ENCODE measurements at places on chromosomes 5 and 9.

DNA sequence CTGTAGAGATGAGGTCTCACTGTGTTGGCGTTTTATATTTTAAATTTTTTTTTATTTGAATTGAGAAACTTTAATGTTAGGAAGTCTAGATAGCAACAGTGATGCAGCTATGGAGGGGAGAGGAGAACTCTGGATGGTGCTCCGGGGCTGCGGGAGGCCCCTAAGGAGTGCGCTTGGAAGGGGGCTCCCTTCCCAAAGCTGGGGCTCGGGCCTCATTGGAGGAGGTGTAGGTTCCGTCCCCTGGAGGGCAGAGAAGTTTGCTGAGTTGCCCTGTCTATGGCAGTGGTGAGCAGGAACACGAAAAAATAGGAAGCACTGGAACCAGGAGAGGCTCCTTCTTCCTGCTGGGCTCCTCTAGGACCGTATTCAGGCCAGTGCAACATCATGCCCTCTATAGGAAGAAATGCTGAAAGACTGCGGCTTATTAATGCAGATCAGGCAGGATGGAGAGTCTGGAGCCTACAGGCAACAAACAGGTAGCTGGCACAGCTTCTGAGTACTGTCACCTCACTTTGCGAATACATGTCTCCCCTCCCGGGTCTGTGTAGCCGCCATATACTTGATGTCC lies 16.1 kb downstream of the AHRR start:
- DNase-seq, result peak; percentile 69

DNA sequence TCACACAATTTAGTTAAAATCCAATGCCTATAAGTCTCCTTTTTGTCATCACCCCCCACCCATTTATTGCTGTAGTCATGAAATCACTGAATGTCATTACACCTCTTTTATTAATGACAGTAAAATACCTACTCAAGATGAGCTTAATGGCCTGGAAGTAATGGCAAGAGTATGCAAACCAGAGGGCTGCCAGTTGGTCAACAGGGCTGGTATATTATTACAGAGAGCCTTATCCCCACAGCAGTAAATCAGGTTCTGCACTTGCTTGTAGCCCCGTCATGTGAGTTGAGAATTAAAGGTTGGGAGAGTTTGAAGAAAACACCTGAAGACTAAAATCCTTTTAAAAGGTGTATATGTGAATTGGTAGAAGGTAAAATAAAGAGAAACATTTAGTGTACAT lies 372.4 kb downstream of the MAT2B start:
- no peak for DNase-seq

GRCh38 chr5:170343177-170343576 lies 45.6 kb upstream of the LCP2 start:
- DNase-seq, result no peak

DNA sequence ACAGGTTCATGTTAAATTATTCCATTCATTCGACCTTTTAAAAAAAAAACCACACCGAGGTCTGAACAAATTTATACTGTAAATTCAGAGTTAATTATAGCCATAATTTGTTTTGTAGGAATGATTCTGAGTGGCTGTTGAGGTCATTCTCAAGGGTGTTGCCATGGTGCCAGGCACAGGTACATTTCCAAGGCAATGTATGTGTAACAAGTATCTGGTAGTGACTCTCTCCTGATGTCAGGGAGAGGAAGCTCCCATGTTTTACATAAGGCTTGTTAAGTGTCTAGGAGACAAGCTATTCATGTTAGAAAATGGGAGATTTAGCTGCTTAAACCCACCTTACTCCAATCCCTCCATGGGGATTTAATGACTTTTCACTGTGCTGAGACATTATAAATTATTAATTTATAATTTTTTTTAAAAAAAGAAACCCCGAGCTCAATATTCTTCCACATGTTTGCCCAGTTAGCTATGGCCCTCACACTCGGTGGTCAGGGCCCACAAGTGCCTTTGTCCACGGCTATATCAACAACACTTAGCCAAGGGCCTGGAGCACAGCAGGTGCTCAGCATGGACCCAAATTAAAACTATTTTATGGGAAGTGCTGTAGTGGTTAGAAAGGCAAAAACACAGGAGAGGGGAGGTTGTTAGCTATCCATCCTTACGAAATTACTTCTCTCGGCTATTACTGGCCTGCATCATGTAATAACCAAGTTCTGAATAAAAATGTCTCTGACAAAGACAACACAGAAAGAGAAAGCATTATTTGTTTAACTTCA lies 154.6 kb upstream of the GNA14 start:
- no peak for DNase-seq

- no peak for DNase-seq
Measured at GRCh38 chr9:94859891-94860290, 133.4 kb downstream of the AOPEP start.

DNA sequence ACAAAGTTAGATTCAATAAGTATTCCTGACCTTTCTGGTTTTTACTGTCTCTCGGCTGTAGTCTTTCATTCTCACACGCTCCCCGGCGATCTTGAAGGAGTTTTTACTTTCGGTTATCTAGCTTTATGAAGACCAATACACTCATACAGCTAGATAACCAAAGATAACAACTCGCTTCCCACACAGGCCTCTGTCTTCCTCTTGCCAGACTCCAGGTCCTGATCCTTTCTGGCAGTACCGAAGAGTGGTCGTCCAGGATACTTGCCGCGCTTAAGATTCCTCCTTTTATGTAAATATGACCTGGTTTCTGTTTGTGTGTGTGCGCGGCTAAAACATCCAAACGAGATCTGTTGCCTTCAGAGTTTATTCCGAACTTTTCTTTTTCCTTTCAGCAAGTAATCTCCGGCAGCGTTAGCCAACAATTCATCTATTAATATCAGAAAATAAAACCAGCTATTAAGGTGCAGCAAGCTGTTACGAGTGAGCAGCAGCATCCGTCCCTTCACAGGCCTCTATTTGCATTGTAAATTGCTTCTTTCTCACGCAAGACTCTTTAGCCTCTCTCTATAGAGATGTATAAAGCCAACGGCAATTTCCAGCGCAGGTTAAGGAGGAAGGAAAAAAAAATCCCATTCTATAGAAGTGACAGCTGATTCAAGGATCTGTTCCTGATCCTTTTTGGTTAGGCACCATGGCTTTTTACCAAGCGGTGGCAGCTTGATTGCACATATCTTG lies 216.1 kb downstream of the MEF2C start:
- DNase-seq, result peak; percentile 56

GRCh38 chr9:13688990-13689600 lies 409.6 kb upstream of the MPDZ start:
- DNase-seq, result peak; percentile 41

DNA sequence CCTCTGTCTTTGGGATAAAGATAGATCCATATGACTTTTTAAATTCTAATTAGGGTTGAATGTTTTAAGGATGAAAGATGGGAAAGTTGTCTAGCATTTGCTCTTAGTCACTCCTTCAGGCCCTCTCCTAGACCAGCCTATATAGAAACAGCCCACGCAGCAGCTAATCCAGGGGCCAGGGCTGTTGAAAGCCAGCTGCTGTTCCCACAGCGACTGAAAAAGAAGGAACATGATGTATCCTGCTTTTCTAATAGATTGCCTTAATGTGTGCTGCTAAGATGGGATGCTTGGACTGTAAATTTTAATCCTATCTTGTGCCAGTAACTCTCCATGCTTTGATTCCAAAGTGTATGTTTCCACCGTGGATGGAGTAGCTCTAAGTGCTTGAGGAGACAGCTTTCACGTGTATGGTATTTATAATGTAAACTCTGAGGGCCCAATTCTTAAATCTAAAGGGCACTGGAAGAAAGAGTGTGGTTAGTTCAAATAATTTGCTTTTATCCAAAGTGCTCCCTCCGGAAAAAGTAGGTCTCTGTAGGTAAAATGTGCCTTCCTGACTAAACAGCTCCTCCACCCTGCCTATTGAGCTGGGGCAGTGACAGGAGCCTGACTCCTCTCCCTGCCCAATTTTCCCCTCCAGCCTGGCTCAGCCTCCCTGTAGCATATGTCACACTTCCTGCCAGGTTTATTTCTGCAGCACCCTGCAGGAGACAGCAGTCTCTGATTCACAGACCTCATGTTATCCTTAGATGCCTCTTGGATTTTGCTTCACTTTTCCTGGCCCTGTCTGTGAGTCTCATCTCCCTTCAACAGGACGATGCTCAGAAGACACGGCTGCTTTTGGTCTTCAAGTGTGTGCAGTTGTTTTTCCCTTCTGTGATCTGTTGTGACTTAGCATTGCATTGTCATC lies 33.2 kb downstream of the SLC36A1 start:
- peak; percentile 62 for DNase-seq

- DNase-seq, result no peak
Measured at GRCh38 chr9:114070188-114071103, 7.7 kb downstream of the AMBP start.

DNA sequence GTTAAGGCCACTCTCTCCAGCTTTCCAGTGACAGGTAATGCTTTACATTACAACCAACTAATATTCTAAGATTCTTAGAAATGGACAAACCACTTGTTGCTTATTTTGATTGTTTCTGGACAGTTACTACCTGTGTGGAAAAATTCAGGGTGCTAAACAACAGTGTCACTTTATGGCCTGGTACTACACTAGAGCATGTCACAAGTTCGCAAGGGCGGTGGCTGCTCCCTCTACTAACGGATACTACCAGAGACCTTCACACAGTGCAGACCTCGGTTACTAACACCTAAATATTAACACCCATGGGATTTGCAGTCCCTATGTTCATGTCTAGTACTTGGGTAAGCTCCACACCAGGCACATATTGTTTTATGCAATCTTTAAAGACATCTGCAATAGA lies 13.4 kb downstream of the HMGXB3 start:
- DNase-seq, result no peak

GRCh38 chr9:15999422-16000339 lies 446.8 kb downstream of the CCDC171 start:
- DNase-seq, result peak; percentile 94

- DNase-seq, result no peak
Measured at GRCh38 chr9:114069476-114070187, 8.5 kb downstream of the AMBP start.

DNA sequence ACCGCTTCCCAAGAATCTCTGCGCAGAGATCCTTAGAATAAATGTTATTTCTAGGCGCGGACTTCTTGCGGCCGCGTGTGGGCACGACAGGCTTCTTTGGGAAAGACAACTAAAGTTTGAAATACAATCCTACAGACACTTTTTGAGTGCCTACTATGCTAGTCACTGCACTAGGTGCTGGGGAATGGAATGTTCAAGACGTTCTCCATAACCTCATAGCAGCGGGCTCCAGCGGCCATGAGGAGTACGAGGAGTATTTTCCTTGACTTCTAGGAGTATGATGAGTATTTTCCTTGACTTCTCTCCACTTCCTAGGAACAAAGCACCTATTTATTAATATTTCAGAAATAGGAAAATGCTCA lies 636 bp upstream of the PWWP2A start:
- no peak for DNase-seq

GRCh38 chr5:179160584-179160983 lies 100.4 kb downstream of the ZNF354C start:
- DNase-seq, result peak; percentile 17

DNA sequence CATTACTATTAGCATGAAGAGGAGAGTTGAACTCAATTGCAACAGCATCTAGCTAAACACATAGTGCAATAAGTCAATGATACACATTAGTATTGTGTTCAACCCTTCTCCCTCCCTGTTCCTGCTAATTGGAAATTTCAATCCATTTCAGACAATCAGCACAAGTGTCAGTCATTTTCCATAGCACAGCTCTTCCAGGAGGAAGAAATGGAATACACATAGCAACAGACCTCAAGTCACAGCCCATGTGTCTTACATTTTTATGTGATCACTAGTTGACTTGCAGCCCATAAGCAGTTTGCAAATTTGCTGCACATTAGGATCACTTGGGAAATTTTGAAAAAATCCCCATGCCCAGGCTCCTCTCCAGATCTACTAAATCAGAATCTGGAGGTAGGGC lies 636.9 kb downstream of the TLE4 start:
- DNase-seq, result no peak

- no peak for DNase-seq
Measured at GRCh38 chr9:100852088-100852487, 176.4 kb upstream of the PLPPR1 start.

GRCh38 chr5:129718471-129719090 lies 29.3 kb upstream of the MINAR2 start:
- DNase-seq, result no peak

DNA sequence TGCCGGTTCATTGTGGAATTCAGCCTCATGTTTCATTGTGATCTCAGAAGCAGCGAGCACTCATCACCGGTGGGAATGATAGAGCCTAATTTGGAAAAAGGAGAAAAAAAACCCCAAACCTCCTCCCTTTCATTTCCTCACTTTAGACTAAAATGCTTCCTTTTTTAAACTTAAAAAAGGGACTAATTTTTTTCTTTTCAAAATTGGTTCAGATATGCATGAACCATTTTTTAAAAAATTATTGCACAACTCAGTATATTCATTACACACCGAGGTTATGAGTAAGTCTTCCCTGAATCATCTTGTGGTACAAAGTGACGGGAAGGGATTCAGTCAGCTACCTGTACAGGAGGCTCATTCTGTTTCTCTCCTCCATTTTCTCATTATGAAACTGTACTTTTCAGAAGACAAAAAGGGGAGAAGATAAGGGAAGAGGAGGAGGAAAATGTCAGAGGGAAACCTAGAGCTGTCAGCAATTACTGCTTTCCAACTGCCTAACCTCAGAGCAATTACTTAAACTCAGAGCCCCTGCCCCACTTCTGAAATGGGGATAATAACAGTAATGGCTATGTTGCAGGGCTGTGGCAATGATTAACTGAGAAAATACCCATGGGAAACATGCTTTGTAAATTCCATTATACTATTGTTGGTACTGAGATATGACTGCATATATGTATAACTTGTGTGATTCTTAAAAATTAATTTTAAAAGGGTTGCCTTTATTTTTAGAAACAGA lies 24.0 kb downstream of the GALNT10 start:
- no peak for DNase-seq

GRCh38 chr9:109779711-109780452 lies at the start of gene PALM2AKAP2:
Gene PALM2AKAP2, plus strand, starts transcription at chr9:109780198. Its CDS starts 291 bp downstream, at chr9:109780489.
- DNase-seq, result peak; percentile 79

DNA sequence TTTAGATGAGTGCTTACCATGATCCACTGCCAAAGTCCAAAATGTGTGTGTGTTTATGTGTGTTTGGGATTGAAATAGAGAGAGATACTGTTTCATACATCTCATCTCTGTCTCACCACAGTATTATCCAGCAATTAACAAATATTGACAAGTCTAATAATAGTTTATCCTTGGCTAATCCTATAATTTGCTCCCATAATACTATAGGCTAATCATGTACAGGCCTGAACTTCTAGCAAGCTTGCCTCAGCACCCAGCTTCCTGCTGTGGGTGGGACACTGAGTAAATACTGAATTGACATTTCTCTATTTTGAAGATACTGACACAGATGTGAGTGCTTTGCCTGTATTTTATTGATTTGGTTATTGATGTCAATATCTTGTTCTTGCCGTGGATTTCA lies 35.3 kb upstream of the KCNV2 start:
- no peak for DNase-seq

DNA sequence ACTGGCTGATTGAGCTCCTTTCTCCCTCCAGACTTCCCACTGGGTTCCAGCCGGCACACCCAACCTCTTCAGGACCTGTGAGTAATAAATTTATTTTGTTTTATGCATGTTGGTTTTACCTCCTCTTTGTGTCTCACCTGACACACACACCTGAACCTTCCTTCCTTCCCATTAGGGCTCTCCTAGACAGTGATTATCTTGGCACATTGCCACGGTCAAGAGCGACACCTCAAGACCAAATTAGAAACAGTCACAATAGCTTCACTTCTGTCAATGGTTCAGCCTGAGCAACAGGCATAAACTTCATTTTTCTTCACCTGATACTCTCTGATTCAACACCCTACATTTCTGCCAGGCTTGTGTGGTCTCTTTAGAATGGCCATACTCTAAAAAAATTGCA lies 296.3 kb upstream of the SMARCA2 start:
- DNase-seq, result no peak

GRCh38 chr5:135348918-135349317 lies 50.1 kb downstream of the MACROH2A1 start:
- DNase-seq, result no peak

GRCh38 chr5:111743988-111744387 lies 13.0 kb downstream of the NREP start:
- DNase-seq, result peak; percentile 62

Measured in mesenchymal stem cell (in vitro differentiated cells and primary cell).